Stimulated activated CD4-positive, alpha-beta T cell treated with anti-CD3 and anti-CD28 coated beads, Interleukin-15, amount 100 ng/mL, for 24 hours (primary cell): ENCODE measurements at places on chromosomes 2 and 18.

GRCh38 chr2:113867571-113867970, 22.3 kb upstream of the ACTR3 start:
- DNase-seq: no peak

- peak; percentile 45 for DNase-seq
These were observed 241.8 kb upstream of the RAB12 start for GRCh38 chr18:8367217-8367988.

DNA sequence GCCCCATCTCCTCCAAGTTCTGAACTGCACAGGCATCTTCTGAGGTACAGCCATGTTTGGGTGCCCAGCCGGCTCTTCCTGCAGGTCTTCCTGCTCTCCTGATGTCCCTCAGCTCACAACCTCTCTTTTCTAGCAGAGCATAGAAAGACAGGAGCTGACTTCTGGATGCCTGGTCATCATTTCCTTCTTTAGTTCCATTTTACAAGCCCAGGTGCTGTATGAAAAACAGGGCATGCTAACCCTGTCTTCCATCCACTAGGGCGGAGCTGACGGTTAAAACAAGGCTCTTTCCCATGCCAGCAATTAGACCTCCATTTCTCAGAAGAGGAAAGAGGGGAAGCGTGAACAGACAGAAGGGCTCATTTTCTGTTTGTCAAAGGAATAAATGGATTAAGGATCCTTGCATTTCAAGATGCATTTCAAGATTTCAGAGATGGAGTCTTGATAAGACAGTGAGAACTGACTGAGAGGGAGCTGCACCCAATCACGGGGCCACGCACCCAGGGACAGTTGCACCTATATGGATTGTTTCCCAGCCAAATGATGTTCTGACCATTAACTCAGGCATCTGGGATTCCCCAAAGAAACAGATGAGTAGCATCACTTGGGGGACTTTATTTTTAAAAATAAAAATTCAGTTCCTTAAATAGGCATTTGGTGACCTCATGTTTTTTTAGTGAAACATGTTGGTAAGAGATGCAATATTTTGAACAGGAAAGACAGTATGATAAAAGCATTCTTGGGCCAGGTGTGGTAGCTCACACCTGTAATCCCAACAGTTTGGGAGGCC, 45.8 kb upstream of the EML6 start:
- no peak for DNase-seq

- DNase-seq: no peak
These were observed 366.7 kb upstream of the SPHKAP start for GRCh38 chr2:228548230-228548629.

DNA sequence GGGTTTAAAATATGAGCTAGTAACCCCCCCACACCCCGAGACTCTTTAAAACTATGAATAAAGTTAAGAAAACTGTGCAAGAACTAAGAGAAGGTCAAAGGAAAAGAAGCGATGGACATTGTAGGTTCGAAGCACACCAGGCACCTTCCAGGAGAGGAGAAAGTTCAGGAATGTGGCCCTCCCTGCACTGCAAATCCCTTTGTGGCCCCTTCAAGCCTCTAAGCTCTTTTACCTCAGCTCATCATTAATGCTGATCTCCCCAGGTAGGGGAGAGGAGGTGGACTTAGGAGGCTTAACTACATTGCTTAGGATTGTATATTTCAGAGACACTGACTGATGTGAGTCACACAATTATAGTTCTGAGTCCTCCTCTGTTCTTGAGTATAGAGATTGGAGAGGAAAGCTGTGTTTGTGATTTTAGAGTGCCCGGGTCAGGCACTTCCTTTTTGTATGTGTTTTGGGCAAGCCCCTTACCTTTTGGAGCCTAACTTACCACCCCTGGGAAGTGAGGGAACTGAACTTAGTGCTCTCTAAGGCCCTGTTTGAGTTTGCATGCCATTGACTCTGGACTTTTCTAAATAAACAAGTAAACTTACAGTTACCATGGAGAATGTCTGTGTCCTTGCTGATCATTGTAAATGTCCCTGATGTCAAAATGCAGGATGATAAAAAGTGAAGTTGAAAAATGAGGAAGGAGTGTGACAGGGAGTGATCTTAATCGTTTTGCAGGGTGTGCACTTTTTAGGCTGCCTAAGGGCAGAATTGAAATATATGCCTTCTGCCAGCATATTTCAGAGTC, 140.8 kb upstream of the ZEB2 start:
- no peak for DNase-seq
